ENCODE measurements at places on chromosomes 1 and 21.

DNA sequence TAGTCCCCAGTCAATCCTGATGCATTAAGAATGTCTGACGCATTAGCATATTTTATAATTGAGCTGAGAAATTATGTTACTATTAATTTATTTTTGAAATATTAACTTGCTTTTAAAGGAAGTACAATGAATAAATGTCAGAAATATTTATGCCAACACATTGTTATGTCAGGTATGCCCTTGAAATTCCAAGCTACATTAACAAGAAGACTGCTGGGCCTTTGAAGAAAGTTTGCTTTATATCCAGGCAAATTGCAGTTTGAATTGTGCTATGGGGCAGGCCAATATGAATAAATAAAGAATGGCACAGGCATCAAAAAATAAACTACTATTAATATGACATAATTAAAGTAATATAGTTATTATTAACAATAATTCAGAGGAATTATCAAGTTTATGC, 1391.3 kb downstream of the PLA2G4A start:
- DNase-seq: no peak

- no peak for DNase-seq
These were observed 88.6 kb upstream of the HNRNPU start for GRCh38 chr1:244952940-244953339.

- no peak for DNase-seq
These were observed 182.2 kb downstream of the DHRS3 start for GRCh38 chr1:12435639-12436344.

GRCh38 chr1:41613689-41614574, 129.4 kb upstream of the EDN2 start:
- DNase-seq: no peak

DNA sequence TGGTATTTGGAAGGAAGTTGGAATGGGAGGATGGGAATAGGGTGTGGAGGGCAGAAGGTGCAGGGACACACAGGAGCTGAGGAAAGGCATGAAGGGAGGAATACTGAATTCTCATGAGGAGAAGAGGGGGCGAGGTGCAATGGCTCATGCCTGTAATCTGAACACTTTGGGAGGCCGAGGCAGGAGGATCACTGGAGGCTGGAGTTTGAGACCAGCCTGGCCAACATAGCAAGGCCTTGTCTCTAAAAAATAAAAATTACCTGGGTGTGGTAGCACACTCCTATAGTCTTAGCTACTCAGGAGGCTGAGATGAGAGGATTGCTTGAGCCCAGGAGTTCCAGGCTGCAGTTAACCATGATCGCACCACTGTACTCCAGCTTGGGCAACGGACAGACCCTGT, 117.3 kb downstream of the DTL start:
- DNase-seq: no peak

DNA sequence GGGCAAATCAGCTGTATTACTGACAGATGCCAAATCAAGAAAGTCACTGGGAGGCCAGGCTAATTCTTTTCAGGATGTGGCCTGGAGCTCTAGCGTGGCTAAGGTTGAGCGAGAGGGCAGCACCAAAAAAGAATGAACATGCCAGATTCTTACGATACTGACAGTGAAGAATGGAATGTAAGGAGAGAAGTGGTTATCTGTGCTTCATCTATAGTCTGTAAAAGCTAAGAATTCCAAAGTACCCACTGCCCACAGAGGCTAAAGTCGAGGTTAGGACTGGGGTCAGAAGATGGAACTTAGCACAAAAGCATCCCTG, 32.7 kb downstream of the TFAP2E start:
- DNase-seq: no peak

GRCh38 chr1:15345705-15346345, 63.9 kb upstream of the EFHD2 start:
- DNase-seq: peak; percentile 28

- no peak for DNase-seq
These were observed 4.4 kb upstream of the FLVCR1 start for GRCh38 chr1:212853658-212854057.

DNA sequence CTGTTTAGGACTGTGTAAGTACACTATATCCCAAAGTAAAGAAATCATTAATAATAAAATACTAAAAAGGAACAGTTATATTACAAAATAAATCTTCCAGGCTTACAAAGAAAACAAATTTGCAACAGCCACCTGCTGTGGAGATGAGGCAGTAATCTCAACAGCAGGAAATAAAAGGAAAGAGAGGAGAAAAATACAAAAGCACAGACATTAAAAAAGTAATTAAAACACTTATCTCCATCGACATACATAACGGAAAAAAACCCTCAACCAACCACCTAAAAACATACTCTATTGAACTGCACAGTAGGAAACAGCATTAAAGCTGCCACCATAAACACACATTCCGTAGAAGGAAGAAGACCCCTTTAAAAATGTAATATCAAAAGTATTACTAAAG, 317.6 kb downstream of the DPYD start:
- no peak for DNase-seq

DNA sequence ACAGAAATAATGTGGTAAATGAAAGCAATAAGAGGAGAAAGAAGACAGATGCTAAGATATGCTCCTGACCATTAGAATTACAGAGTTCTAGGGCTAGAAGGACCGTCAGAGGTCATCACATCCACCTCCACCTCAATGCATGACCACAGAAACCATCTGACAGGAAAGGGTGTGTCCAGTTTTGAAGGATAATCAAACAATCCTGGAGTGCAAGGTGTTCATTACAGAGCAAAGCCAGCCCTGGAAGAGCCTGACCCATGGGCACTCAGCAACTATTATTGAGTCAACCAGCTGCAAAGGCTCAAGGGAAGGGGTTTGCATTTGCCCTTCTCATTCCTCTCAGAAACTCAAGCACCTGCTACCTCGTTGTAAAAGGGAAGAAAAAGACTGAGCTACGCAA, 46.4 kb downstream of the TOR1AIP2 start:
- no peak for DNase-seq

- no peak for DNase-seq
These were observed 125.3 kb upstream of the CD34 start for GRCh38 chr1:208036106-208036808.

- no peak for DNase-seq
These were observed 29.7 kb downstream of the MRPL39 start for GRCh38 chr21:25577424-25578055.

GRCh38 chr1:115211071-115211745, 121.9 kb upstream of the TSPAN2 start:
- no peak for DNase-seq

DNA sequence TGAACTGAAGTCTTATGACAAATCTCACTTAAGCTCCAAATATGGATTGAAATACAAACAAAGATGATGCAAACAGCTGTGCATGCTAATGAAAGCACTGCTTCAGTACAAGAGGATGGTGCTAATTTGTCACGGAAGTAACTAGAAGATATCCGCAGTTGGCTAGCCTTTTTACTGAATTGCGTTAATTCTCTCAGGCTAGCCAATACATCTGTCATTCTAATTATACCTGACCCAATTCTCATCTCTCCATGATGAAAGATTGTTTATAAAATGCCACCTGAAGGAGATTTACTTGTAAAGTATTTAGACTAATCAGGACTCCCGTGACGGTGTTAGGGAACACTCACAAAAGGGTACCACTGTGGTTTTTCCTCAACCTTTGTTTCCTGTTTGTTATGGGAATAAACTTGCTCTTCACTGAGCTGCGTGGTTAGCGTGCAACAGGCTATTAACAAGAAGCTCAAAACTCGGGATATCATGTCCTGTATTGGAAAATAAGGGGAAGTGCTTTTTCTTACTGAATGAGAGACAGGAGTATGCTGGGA, 162.5 kb downstream of the APP start:
- DNase-seq: no peak

DNA sequence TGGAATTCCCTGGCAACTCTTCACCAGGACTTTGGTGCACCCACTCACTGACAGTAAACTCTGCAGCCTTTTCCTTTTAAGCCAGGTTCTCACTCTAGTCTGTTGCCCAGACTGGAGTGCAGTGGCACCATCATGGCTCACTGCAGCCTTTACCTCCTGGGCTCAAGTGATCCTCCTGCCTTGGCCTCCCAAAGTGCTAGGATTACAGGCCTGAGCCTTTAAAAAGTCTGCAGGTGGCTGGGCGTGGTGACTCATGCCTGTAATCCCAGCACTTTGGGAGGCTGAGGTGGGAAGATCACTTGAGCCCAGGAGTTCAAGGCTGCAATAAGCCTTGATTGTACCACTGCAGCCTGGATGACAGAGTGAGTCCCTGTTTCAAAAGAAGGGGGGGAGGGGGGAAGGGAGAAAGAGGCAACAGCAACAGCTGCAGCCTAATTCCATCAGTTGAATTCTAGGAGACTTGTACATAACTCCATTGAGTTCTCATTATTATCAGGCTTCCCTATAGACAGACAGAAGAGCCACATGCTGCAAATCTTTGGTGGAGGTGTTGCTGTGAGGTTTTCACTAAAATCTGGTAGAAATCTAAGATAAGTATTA, 8.1 kb upstream of the HNRNPR start:
- no peak for DNase-seq

GRCh38 chr1:32742956-32743355, 40.4 kb upstream of the SYNC start:
- DNase-seq: no peak

GRCh38 chr1:41812453-41812852, 106.3 kb downstream of the HIVEP3 start:
- no peak for DNase-seq

DNA sequence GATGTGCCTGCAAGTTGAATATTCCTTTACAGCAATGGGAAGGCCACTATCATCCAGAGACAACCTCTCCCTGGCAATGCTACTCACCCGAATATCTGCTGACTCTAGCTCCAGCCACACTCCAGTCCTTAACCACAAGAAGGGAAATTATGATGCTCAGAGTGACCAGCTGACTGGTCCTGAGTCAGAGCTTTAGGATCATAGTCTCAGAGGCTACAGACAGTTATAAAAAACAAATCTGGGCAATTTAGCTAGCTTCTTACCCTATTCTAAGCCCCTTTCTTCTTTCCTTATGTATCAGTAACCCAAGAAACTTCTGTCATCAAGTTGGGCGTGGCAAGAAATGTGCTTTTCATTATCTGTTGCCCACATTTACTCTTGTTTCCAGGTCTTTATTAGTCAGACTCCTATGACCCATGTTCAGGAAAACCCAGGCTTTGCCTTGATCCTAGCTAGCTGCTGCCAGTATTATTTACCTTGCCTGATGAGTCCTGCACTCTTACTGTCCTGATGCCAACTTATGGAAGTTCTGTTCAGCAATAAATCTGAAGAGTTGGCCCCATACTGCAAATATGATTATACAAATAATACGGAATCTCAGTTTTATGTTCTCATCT, 207.0 kb downstream of the TTLL7 start:
- no peak for DNase-seq

GRCh38 chr1:40373323-40374283, at the start of gene SMAP2:
SMAP2 (plus strand) TSS chr1:40373727; CDS start chr1:40374121, 394 bp downstream.
- peak; percentile 92 for DNase-seq

GRCh38 chr1:220056374-220056773, 10.1 kb upstream of the EPRS1 start:
- DNase-seq: no peak

GRCh38 chr21:31279986-31280385, 64.1 kb downstream of the TIAM1 start:
- no peak for DNase-seq

DNA sequence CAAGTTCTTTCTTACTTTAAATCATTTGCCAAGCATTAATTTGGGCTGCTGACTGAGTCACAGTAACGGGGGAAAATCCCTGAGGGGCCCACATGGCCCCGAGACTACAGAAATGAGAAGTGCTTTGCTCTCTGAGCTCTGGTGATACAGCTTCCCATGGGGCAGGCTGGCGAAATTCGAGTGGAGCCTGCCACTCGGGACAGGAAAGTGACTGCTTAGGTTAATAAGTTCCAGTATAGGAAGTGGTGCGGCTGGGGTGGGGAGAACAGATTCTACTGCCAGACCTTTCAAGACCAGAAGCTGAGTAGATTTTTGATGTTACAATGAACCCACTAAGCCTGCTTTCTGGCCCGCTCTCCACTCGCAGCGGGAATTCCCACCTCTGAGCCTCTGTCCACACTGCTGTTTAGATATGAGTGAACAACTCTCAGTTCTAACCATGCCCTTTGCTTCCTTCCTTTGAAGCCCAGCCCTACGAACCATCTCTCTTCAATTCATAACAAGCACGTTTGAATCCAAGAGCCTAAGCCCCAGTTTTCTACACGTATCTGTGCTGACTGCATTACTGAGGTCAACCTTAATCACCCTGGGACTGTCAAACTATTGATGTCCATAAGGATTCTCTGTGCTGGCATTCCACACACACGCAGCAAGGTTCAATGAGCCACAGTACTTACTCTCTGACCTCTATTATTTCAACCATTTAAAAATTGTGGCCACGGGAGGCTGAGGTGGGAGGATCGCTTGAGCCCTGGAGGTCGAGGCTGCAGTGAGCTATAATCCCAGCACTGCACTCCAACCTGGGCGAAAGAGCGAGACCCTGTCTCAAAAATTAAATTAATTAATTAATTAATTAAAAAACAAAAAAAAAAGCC, 9.6 kb downstream of the ZBTB17 start:
- no peak for DNase-seq

DNA sequence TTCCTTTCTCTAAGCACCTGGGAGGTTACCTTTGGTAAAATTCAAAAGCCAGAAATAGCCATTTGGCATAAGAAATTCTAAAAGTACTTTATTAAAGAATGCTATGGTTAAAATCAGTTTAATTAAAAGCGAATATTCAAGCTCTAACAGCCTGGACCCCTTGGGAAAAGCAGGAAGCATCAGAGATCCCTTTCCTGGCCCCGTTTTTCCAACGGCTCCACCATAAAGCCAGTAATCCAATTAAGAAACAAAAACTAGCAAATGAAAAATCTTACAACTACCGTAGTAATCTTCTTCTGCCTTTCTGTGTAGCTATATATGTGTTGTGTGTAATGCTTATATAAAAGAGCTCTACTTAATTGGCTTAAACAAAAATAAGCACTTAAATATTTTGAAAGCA, 33.5 kb upstream of the NEK2 start:
- DNase-seq: no peak

DNA sequence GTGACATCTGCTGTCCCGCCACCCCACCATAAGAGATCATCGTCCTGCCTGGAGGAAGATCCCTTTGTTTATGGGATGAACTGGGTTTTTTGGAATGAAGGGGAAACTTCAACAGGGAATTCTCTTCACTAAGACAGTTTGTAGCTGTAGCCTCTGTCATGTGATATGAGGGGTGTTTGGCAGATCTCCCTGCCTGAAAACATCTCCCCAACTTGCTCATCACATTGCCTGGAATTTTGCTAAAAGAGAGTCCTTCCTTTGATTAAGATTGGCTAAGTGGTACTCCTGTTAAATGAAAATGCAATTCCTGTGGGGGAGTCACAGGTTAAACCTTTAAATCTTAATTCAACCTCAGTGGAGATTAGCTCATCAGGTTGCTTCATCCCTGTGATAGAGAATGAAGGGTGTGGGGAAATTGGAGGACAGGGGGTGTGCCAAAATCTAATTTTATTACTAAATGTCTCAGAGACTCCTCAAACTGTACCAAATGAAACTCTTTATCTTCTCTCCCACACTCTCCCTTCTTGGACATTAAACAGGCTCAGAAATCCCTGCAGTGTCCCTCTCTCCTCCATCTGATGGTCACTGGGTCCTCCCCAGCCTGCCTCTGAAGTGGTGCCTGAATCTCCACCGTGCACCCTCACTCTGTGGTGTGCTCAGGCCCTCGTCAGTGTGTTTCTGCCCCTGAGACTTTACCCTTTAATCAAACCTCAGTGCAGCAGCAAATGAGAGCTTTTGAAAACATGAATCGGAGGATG, 54.8 kb downstream of the IER5 start:
- DNase-seq: no peak
